ENCODE measurements at places on chromosomes 6 and 20. TPM values are rescaled to one million over a fixed set of nuclear protein-coding genes. Genes with fewer than 3 reads are reported as not detected.

DNA sequence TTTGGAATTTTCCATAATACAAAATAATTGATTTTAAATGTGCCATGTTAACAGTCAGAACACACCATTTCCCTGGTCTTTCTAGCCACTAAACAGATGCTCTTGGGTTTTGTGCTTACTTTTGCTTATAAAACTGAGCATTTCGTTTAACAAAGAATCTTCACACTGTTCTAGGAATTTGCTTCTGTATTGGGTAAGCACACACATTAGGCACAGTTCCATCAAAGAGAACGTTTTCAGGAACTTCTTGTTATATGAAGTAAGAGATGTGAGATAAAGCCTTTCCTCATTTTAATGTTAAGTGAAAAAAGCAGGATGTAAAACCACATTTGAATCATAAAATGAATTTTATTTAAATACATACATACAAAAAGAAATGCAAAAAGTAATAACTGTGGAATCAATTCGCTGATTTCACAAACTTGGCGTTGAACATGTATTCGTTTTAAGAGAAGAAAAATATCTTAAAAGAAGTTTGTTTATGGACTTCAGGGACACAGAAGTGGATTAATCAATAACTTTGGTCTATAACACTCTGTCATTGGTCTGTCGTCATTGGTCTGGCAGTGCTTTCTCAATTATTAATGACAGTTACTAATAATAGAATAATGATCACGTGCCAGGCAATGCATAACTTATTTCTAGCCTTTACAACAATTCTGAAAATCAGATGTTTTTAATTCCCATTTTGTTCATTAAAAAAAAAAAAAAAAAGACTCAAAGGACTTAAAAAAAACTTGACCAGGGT lies 199.9 kb upstream of the PRDM1 start:
- no peaks in the 10 kb centered on the region for H3K36me3 ChIP-seq
- no peak overlapping the region for H3K27ac ChIP-seq
- H3K4me3 ChIP-seq = no peak overlapping the region
- H3K4me1 ChIP-seq = no peaks in the 10 kb centered on the region
- H3K27me3 ChIP-seq = no peaks in the 10 kb centered on the region

- peak; percentile 12 for DNase-seq
- no peak overlapping the region for H3K4me3 ChIP-seq
- no peaks in the 10 kb centered on the region for H3K27me3 ChIP-seq
- H3K4me1 ChIP-seq = peaks cover 48% of the 10 kb centered on the region
Measured at GRCh38 chr6:158006331-158006730, 24.7 kb downstream of the SYNJ2 start.

DNA sequence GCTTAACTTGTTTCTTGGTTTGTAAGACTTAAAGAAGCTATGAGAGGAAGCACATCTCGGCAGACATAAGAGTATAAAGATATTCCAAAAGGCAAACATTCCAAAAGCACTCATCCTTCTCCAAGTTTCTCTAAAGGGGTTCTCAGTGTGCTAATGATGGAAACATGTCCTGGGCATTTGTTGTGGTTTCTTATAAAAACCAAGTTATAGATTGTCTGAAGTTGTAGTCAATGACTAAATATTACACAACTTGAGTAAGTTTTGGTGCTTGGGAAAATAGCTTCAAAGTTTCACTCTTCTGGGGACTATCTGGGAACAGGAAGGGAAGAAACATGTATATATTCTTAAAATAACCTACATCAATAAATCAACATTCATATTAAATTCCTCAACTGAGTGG lies 128.3 kb upstream of the TBX18 start:
- no peaks in the 10 kb centered on the region for H3K36me3 ChIP-seq
- no peaks in the 10 kb centered on the region for H3K4me1 ChIP-seq
- DNase-seq = no peak

DNA sequence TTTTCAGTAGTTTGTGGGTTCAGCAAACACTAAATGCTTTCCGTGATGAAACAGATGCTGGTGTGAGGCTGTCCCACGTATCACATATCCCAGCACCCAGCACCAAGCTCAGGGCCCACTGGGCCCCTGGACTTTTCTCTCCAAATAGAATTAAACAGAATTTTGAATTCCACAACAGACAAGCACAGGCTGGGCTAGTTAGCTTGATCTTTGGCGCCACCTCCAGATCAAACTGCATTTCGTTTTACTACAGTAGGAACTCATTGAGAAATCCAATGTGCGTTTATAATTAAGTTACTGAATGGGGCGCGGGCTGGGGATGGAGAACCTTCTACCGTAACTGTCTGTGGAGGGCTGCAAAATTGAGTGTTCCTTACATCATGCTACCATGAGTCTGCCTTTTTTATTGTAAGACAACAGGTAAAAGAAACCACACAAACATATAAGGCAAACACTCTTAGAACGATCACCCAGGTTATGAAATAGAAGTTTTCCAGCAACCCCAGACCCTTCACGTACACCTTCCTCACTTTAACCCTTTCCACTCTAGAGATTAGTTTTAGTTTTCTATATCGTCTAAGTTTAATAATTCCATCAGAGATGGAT lies 107.8 kb downstream of the ZFP64 start:
- H3K4me1 ChIP-seq = no peaks in the 10 kb centered on the region
- no peak overlapping the region for H3K4me3 ChIP-seq
- no peak for DNase-seq
- no peak overlapping the region for H3K27ac ChIP-seq
- peaks cover 6% of the 10 kb centered on the region for H3K36me3 ChIP-seq

DNA sequence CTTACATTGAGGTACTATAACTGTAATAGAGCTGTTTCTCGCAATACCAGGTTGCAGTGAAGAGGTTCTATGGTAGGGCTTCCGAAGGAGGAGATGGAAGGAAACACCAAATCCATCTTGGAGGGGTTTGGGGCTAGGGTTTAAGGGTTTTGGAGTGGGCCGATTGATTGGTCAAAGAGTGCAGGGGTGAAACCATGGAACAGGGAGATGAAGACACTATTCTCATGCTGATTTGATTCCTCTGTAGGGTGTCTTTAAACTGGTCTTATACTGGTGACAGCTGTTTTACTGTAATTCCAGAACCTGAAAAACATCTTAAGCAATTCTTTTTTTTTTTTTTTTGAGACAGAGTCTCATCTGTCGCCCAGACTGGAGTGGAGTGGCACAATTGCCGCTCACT lies 7.8 kb downstream of the SMIM13 start:
- H3K36me3 ChIP-seq = no peaks in the 10 kb centered on the region
- no peak for DNase-seq
- H3K4me3 ChIP-seq = no peak overlapping the region
- H3K27me3 ChIP-seq = no peaks in the 10 kb centered on the region
- H3K27ac ChIP-seq = no peak overlapping the region

GRCh38 chr6:52523378-52524142 lies 53.3 kb downstream of the TRAM2 start:
- peaks cover 27% of the 10 kb centered on the region for H3K4me1 ChIP-seq
- H3K4me3 ChIP-seq = no peak overlapping the region
- H3K36me3 ChIP-seq = no peaks in the 10 kb centered on the region

GRCh38 chr20:37972256-37973058 lies 60.8 kb downstream of the TTI1 start:
- no peak overlapping the region for H3K4me3 ChIP-seq
- H3K27me3 ChIP-seq = no peaks in the 10 kb centered on the region

Gene DEF6
- 21.5 TPM for total RNA-seq

DNA sequence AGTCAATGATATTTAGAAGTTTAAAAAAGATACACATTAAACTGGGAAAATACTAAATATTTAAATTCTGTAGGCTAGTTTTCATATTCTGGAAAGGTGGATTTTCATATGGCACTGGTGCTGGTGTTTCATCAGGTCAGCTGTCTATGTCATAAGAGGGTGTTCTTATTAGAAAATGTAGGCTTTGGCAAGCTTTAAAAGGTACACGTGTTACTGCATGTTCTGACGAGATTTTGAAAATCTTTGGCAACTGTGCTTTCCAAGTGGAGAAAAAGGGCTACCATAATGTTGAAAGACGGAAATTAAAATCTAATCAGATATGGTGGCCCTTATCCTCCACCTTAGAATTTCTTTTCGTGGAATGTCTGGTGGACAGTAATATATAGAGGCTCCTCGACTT lies 30.0 kb downstream of the SLC22A3 start:
- no peaks in the 10 kb centered on the region for H3K27me3 ChIP-seq
- no peak for DNase-seq
- peaks cover 11% of the 10 kb centered on the region for H3K4me1 ChIP-seq
- H3K27ac ChIP-seq = no peak overlapping the region
- no peak overlapping the region for H3K4me3 ChIP-seq
- H3K36me3 ChIP-seq = no peaks in the 10 kb centered on the region

DNA sequence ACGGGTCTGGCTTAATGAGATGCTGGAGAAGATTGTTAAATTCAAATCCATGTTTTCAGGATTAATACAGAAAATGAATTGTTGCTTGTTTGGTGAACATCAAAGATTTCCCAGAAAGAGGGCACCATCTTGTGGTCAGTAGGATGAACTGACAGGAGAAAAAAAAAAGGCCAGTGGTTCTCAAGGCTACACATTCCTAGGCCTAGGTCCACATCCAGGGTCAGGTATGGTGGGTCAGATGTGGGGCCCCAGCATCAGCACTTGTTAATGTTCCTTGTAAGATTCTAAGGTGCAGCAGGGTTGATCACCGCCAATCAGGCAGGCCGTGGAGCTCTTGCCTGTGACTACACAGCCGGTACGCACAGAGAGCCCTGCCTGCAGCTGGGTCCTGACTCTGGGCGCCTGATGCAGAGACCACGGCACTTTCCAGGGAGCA lies 34.0 kb upstream of the FOXO3 start:
- H3K27me3 ChIP-seq = no peaks in the 10 kb centered on the region
- H3K4me1 ChIP-seq = no peaks in the 10 kb centered on the region
- no peak overlapping the region for H3K4me3 ChIP-seq
- no peaks in the 10 kb centered on the region for H3K36me3 ChIP-seq
- no peak for DNase-seq

GRCh38 chr20:53677447-53678314 lies 84.0 kb upstream of the ZNF217 start:
- peak; percentile 48 for DNase-seq
- H3K36me3 ChIP-seq = no peaks in the 10 kb centered on the region
- H3K27me3 ChIP-seq = no peaks in the 10 kb centered on the region

Gene FAM209B
- total RNA-seq = 0.59 TPM

DNA sequence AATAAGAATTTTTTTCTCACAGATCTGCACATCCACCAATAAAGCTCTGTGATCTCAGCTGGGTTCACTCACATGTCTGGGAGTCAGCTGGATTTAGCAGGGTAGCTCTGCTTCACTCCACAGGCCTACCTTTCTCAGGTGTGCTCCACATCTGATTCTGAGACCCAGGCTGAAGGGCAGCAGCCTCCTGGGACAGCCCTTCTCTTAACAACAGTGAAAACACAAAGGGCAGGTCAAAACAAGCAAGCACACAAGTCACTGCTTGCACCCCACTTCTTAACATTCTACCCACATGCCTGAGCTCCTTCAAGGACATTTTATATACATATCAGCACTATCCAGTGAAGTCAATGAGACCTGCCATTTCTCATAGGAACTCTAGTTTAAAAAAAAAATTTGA lies 96.0 kb upstream of the MAP3K4 start:
- no peaks in the 10 kb centered on the region for H3K27me3 ChIP-seq
- H3K27ac ChIP-seq = no peak overlapping the region
- DNase-seq = no peak
- H3K36me3 ChIP-seq = no peaks in the 10 kb centered on the region
- no peaks in the 10 kb centered on the region for H3K4me1 ChIP-seq
- no peak overlapping the region for H3K4me3 ChIP-seq

- H3K4me1 ChIP-seq = peaks cover 66% of the 10 kb centered on the region
- H3K27ac ChIP-seq = no peak overlapping the region
Measured at GRCh38 chr20:36490191-36490590, 51.1 kb upstream of the MYL9 start.

DNA sequence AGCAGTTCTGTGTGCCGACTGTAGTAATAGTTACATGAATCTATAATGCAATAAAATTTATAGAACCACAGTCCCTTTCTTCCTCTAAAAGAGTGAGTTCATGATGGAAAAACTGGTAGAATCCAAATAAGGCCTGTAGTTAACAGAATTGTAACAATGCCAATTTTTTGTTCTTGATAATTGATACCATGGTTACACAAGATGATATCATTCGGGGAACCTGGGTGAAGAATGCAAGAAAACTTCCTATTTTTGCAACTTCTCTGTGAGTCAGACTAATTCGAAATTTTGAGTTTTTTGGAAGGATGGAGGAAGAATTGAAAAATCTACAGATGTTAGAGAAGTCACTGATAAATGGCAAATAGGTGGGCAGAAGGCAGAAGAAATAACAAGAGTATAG lies 381.8 kb downstream of the CDKAL1 start:
- no peaks in the 10 kb centered on the region for H3K4me1 ChIP-seq
- no peaks in the 10 kb centered on the region for H3K36me3 ChIP-seq
- no peak overlapping the region for H3K4me3 ChIP-seq

DNA sequence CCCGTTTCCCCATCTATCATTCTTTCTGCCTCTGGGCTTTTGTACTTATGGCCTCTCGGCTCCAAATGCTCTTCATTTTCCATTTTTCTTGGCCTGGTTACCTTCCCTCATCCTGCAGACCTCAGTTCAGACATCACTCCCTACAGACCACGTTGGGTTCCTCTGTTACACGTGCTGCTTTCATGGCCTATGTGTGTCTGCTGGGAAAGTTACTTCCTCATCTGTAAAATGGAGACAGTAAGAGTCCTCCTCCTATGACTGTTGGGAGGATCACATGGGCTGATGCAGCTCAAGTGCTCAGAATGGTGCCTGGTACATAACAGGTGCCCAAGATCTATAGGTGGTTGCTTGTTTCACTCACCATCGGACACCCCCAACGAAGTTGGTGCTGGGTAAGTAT lies 13.5 kb downstream of the KCNK17 start:
- no peak overlapping the region for H3K27ac ChIP-seq
- peaks cover 7% of the 10 kb centered on the region for H3K4me1 ChIP-seq
- no peaks in the 10 kb centered on the region for H3K27me3 ChIP-seq
- no peak for DNase-seq

DNA sequence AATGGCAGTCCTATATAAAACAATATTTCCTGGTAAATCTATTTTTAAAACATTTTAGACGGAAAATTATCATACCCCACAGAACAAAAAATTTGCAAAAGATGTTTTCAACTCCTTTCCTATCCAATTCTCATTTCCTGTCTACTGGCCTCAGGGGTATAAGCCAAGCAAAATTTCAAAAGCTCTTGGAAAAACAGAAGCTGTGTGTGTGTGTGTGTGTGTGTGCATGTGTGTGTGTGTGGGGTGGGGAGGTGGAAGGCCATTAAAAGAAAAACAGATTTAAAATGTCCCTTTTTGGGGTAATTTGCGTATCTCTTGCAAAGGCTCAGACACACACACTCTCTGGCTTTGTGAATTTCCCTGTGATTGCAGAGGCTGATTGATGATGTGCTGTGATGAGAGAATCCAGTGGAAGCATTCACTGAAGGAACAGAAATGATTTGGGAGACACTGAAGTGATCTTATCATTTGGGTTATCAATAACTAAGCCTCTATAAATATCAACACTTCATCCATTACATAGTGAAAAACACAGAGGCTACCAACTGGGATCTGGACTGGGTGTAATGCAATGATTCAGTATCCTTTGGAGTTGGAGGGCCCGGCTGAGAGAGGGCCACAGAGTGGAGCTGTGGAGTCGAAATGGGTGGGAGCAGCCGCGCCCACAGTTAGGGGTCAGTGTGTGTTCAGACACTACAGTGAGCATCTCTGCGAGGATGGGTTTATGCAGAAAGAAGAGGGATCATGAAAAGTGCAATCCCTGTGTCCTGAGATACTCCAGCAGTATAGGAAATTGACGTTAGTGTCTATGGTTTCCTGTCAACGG lies 106.8 kb upstream of the PREP start:
- no peaks in the 10 kb centered on the region for H3K27me3 ChIP-seq
- no peak overlapping the region for H3K27ac ChIP-seq
- no peak overlapping the region for H3K4me3 ChIP-seq
- H3K36me3 ChIP-seq = no peaks in the 10 kb centered on the region
- no peak for DNase-seq
- peaks cover 7% of the 10 kb centered on the region for H3K4me1 ChIP-seq
